ENCODE measurements at places on chromosomes 4 and X.

DNA sequence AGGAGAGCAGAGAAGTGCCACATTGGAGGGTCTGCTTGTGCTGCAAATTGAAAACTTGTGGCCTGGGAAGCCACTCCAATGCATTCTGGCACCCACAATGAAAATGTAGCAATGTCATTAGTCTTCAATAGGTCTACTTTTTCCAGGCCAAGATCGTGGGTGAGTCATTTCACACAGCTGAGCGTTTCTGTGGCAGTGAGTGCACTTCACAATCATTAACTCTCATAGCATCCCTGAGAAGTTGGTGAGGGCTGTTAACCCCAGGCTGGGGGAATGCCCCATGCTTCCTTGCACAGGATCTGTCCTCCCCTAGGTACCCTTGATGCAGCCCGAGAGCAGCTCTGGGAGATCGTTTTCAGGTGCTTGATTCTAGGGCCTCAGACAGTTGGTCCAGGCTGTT is 196.8 kb upstream of the ATP6AP2 start:
- DNase-seq, result no peak

GRCh38 chr4:23266401-23266800 is 573.7 kb downstream of the GBA3 start:
- no peak for DNase-seq

DNA sequence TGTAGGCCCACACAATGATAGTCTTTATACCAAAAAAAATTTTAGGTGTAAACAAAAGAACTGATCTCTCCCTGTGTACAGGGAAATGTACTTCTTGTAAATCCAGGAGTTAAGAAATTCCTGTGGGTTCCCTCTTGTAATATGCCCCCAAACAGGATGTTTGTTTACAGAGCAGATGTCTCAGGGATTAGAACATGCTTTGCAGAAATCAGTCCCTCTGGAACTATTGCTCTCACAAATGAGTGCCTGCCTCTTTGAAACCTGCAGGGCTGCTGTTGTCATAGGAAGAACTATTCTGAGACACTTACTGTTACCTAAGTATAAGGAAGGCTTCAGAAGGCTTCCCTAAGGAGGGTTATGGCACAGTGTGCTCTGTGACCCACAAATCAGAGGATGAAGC is 35.6 kb downstream of the PAK3 start:
- no peak for DNase-seq

DNA sequence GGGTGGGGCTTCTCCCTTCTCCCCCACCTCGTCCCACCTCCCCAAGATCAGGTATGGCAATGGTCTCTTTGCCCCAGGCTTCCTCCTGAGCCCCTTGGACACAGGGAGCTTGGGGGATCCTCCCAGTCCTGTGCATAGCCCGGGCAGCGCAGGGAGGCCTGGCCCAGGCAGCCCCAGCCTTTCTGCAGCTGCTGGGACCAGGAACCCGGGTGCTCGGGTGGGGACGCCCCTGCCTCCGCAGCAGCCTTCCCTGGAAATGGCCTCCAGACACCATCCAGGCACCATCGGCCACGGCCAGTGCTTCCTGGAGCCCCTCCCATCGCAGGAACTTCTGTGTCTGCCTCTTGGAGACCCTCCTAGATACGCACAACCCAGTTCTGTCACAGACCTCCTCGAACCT is 5.9 kb upstream of the MXD4 start:
- no peak for DNase-seq

DNA sequence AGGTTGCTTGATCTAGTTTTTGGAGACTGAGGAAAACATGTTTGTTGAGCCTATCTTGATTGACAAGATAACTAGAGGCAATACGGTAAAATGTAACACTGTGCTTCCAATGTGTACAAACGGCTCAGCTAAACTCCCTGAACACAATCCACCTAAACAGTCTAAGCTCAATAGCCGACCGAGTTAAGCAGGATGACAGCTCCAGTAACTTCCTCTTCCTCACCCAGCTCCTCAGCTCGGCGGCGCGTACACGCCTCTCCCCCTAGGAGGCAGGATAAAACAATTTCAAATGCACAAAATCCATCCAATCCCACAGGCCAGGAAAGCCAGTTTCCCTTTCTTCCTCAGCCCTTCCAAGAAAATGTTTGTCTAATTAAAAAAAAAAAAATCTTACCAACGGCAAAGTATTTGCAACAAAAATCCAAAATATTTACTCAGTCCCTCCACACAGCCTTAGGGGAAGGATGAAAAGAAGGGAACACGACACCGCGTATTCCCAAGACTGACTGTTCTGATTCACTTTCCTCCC is 1.0 kb downstream of the CNOT6L start:
- DNase-seq, result peak; percentile 60

DNA sequence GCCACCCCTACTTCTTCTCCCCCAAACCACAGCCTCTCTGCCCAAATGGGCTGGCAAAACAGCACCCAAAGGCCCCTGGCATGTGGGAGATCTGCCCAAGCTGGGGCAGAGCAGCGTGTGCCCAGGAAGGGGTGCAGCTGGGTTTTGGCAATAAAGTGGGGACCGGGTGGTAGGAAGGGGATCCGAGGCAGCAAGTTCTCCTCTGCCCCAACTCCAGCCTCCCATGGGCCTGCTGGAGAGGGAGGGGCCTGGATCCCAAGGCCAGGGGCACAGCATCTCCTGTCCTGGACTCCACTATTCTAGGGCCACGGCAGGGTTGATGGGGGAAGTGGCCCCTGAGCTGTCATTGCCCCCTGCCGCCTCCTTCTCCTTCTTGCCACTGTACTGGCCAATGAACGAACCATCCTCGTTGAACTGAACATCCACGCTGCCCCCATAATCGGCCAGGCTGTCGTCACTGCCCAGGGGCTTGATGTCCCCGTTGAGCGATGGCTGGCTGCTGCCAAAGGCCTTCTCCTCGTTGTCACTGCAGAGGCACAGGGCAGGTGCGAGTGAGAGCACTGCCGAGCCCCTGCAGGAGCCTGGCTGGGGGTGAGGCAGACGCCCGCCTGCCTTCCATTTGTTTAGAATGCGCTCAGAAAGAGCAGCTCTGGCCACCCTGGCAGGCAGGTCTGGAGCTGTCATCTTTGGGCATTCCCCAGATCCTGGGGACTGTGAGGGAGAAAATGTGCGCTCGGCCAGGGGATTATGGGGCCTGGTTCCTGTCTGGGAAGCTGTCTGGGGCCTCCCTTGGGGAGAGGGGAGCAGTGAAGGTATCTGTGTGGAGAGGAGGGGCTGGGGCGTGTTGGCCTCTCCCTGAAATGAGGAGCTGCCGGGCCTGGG is 23.4 kb downstream of the L1CAM start:
- no peak for DNase-seq

DNA sequence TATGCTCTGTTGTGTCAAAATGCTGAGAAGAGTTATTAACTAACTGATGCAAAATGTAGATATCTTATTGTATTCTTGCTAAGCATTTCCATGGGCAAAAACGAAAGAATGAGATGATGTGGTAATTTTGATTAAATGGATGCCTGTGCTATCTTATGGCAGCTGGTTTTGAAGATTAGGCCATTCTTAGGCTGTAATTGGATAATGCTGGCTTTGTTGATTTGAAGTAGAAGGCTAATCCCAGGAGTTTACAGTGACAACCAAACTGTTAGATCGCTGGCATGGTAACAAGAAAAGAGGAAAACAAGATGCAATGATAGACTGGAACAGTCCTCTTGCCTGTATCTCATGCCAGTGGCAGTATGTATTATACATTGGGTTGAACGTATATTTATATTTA is 74.1 kb upstream of the WDR44 start:
- no peak for DNase-seq

DNA sequence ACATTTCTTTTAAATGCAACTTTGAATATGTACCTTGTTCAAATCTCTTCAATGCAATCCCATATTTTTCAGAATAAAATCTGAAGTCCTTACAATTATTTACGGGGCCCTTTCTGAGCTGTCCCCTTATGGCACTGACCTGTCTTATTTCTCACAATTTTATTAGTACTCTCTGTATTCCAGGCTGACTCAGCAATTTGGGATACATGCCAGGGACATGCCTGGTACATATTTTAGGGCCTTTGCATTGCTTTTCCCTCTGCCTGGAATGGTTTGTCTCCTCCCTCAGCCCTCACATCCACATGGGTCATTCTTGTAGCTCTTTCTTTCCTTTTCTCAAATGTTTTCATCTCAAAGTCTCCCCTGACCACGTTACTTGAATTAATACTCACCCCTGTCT is 172.2 kb upstream of the TECRL start:
- no peak for DNase-seq

DNA sequence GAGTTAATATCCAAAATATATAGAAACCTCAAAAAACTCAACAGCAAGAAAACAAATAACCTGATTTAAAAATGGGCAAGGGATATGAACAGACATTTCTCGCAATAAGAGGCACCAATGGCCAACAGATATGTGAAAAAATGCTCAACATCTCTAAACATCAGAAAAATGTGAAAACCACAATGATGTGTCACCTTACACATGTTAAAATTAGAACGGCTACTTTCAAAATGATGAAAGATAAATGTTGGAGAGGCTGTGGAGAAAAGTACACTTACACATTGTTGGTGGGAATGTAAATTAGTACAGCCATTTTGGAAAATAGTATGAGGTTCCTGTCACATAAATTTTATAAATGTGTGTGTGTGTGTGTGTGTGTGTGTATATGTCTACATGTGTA is 731.3 kb downstream of the DMD start:
- DNase-seq, result no peak

- DNase-seq, result no peak
These were observed 805.4 kb upstream of the GALNTL6 start for GRCh38 chr4:171007618-171008390.

GRCh38 chr4:148141501-148141900 is 300.7 kb downstream of the NR3C2 start:
- no peak for DNase-seq

- no peak for DNase-seq
These were observed 85.5 kb downstream of the USP46 start for GRCh38 chr4:52573551-52573950.

- DNase-seq, result no peak
These were observed 91.0 kb downstream of the SHROOM4 start for GRCh38 chrX:50723006-50723405.

DNA sequence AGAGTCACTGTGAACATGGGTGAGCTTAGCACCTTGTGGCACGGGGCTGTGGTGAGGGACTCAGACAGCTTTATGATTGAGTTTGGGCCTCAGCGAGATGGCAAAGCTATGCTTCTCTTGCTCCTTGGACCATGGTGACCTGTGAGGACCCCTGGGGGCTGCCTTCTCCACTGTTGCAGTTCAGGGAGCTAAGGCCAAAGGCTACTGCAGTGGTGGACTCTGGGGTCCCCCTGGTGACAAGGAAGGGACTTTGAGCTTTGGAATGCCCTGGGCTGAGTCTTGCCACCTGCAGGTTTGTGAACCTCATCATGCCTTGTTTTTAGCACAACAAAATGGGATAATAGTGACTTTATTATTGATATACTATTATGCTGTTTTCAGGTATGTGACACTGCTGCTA is 36.5 kb downstream of the TBL1X start:
- DNase-seq, result no peak

- DNase-seq, result no peak
These were observed 248.3 kb downstream of the DHRSX start for GRCh38 chrX:2252331-2253065.

DNA sequence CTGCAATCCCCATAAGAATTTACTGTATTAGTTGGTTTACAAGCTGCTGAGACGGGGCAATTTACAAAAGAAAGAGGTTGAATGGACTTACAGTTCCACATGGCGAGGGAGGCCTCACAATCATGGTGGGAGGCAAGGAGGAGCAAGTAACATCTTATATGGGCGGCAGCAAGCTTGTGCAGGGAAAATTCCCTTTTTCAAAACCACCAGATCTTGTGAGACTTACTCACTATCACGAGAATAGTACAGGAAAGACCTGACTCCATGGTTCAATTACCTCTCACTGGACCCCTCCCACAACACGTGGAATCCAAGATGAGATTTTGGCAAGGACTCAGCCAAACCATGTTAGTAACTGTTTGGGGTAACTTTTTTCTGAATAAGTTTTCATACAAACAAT is 1.8 kb upstream of the SPATA18 start:
- DNase-seq, result no peak

DNA sequence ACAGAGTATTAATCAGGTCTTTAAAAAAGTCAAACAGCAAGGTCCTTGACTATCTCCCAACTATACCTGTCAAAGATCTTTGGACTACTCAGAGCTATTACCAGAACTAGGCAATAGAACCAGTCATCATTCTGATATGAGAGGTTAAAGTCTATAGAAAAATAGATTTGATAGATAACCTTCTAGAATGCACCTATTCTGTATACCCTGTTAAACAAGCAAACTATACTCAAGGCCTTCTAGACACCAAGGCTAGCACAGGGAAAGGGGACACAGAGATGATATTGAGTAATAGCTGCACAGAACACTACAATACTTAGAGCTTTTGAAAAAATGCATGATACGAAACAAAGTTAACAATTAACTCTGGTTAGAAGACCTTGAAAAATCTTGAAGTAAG is 149.5 kb downstream of the NR3C2 start:
- no peak for DNase-seq

All from CD4-positive, alpha-beta T cell treated with Interleukin-17A for 1 hour (primary cell).